ENCODE measurements at places on chromosomes 12 and 14.

DNA sequence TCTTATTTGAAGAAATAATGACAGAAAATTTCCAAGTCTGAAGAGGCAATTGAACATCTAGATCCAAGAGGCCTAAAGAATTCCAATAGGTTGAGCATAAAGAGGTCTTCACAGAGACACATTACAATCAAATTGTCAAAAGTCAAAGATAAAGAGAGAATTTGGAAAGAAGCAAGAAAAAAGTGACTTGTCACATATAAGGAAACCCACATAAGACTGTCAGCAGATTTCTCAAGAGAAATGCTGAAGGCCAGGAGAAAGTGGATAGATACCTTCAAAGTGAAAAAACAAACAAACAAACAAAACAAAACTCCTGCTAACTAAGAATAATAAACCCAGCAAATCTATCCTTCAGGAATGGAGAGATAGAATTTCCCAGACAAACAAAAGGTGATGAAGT, 118.1 kb upstream of the LGR5 start:
- DNase-seq = no peak

GRCh38 chr12:131923260-131923659, 5.8 kb upstream of the PUS1 start:
- DNase-seq = no peak

- DNase-seq = no peak
Observed at GRCh38 chr12:65825183-65825506, 862 bp downstream of the HMGA2 start.

DNA sequence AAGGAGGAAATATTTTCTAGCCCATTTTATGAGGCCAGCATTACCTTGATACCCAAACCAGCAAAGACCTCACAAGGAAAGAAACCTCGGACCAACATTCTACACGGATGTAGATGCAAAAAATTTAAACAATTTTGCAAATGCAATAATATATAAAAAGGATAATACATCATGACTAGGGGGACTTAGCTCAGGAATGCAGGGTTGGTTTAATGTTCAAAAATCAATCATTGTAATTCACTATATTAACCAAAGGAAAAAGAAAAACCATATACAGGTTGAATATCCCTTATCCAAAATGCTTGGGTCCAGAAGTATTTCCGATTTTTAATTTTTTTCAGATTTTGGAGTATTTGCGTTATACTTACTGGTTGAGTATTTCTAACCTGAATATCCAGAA, 33.0 kb downstream of the TPCN1 start:
- no peak for DNase-seq

DNA sequence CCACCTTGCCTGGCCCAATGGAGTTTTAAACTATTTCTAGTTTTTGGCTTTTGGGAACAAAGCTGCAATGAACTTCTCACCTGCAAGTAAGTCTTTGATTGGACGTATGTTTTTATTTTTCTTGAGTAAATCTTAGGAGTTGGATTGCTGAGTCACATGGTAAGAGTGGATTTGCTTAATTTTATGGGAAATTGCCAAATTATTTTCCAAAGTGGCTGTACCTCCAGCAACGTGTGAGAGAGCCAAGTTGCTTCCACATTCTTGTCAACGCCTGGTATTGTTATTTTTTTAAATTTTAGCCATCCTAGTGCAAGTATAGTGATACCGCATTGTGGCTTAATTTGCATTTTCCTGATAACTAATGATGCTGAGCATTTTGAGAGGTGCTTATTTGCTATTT, 136.6 kb downstream of the LMNTD1 start:
- no peak for DNase-seq

DNA sequence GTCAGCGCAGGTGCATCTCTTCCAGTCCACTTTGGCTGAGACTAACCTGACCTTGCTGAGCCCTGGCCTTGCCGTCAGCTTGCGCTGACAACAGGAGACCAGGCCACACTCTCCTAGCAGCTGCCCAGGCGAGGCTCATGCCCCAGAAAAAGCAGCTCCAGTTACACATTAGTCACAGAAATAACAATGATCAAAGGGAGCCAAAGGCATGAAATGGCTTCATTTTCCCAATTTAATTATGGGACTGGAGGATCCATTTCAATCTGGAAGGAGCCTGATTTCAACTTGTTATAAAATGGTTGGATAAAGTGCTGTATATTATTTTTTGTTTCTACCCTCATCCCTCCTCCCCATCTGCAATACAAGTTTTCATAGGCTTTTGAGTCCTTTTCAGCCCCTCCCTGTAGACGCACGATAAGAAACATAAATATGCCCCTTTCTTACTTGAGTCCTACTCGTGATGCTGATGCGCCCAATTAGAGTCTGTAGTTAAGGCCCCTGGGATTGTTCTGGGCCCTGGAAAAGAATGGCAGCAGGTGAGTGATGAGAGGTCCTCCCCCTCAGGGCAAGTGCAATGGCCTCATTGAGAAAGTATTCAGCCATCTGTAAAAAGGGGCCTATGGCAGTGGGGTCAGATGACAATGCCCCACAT, 376.0 kb downstream of the C12orf75 start:
- no peak for DNase-seq

GRCh38 chr14:105925615-105926372, 399.4 kb downstream of the TMEM121 start:
- DNase-seq = no peak

DNA sequence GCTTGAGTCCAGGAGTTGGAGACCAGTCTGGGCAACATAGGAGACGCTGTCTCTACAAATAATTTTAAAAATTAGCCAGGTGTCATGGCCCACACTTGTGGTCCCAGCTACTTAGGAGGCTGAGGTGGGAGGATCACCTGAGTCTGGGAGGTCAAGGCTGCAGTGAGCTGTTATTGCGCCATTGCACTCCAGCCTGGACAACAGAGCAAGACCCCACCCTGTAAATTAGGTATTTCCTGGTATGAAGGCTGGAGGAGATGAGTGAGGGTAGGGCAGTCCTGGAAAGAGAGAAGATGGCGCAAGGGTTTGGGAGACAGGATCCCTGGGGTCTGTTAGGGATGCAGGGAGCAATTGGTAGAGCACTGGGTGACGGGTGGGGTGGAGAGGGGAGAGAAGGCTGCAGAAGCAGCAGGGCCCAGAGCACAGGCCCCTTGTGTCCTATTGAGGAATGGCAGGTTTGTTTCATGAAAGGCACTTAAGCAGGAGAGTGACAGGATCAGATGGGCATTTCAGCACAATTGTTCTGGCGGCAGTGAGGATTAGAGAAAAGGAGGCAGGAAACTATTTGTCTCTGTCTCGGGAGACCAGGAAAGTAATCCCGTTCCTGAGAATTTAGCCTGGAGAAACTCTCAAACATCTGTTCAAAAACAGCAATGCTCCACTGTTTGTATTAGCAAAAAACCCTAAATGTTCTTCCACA, 47.2 kb upstream of the KTN1 start:
- DNase-seq = no peak

- no peak for DNase-seq
Observed at GRCh38 chr12:59570145-59570544, 25.7 kb upstream of the SLC16A7 start.

- DNase-seq = no peak
Observed at GRCh38 chr12:97877404-97877803, 414.8 kb downstream of the RMST start.

DNA sequence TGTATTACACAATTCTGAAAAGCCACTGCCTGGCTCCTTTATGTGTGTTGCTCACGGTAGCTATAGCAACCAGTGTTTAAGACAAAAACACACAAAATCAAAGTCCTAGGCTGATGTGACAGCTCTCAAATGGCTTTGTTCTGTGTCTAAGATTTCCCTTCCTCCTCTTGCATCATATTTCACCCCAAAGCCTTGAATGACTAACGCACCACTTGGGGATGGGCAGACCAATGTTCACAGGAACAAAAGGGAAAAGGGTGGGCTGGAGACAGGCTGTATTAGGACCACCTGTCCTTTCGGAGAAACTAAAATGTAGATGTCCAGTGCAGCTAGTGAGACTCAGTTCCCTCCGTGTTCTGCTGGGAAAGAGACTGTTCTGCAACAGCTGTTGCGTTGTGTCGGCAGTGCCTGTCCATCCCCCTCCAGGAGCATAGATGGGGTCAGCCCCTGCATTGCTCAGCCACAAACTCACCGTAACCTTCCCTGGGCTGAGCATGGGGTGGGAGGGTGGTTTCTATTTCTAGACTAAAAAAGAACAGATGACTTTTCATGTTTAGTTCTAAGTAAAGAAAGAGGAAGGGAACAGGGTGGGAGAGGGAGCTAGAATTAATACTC, 26.8 kb upstream of the DAAM1 start:
- no peak for DNase-seq

- no peak for DNase-seq
Observed at GRCh38 chr12:91610561-91610960, 427.9 kb upstream of the DCN start.

DNA sequence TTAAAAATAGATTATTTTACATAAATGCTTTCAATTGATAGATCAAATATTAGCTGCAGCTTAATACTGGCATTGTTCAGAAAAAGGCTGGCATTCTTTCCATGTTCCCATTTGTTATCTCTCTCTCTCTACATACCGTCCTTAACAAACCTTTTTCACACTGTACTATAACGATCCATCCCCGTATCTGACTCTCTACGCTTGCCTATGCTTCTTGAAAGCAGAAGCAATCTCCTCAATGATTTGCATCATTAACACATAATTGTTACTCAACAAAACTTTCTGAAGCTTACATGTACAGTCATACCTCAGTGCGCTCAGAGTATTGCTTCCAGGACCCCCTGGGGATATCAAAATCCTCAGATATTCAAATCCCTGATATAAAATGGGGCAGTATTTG, 89.7 kb downstream of the TMTC1 start:
- no peak for DNase-seq

GRCh38 chr14:74469548-74470518, 23.3 kb downstream of the NPC2 start:
- DNase-seq = no peak

DNA sequence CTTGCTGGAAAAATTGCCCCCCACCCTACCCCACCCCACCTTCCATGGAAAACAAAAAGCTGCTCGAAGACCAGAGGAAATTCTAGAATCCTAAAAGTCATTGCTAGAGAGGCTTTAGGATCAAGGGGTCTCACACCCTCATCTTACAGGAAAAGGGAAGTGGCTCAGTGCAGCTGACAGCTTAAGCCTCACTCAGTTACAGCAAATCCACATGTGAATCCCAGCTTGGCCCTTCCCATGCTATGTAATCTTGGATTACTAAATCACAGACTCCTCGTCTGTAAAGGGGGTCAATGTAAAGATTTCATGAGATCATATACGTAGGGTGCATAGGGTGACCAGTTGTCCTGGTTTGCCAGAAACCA, 25.9 kb downstream of the CMKLR1 start:
- DNase-seq = no peak

- DNase-seq = no peak
Observed at GRCh38 chr14:45048385-45048784, 35.5 kb upstream of the PRPF39 start.

GRCh38 chr14:104252256-104253215, 114.1 kb downstream of the KIF26A start:
- no peak for DNase-seq

- no peak for DNase-seq
Observed at GRCh38 chr12:124524231-124524925, 43.0 kb downstream of the NCOR2 start.

DNA sequence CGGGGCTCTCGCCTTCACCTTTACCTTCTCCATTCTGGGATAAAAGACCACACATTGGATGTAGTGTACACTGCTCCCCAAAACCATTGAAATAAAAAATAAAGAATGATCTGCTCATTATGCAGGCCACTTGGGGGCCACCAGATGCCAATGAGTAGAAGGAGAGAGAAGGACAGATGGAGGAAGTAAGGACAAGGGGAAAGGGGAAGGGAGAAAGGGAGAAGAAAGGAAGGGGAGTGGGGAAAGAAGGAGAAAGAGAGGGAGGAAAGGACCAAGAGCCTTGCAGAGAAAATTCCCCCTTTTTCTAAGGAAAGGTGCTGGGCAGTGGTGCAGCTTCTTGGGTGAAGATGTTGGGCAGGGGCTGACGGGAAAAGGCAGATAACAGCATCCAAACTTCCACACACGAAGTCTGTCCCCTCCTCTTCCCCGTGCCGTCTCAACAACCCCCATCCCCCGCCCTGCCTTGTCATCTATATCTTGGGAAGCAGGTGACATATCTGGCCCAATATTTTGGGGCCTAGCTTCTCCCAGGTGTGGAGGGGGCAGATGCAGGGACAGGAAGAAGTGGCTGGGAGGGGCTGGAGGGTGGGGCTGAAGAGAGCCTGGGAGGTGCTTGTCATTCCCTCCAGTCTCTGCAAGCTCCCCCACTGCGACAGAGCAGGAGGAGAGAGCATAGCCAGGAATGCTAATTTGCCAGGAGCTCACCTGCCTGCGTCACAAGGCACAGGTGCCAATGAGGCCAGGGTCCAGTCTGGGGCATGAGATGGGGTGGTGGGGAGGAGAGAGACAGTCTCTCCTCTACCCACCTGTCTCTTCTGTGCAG, 107.5 kb downstream of the SINHCAF start:
- DNase-seq = no peak

- DNase-seq = no peak
Observed at GRCh38 chr14:33799705-33800570, 150.9 kb downstream of the EGLN3 start.

DNA sequence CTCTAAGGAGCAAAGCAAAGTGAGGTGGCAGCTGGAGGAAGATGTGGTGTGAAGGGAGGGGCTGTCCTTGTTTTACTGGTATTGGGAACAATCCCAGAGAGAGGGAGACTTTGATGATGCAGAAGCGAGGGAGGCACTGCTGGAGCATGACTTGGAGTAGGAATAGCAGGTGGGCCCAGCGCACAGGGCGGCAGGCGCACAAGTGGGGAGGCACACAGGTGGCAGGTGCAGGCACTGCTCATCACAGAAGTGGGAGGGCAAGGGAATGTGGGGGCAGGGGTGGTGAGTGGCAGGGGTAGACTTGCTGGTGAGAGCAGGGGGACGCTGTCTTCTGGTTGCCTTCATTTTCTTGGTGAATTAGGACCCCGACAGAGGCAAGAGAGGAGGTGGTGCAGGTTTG, 11.5 kb upstream of the IFI27 start:
- no peak for DNase-seq

- no peak for DNase-seq
Observed at GRCh38 chr14:33229269-33229929, 290.7 kb downstream of the NPAS3 start.

DNA sequence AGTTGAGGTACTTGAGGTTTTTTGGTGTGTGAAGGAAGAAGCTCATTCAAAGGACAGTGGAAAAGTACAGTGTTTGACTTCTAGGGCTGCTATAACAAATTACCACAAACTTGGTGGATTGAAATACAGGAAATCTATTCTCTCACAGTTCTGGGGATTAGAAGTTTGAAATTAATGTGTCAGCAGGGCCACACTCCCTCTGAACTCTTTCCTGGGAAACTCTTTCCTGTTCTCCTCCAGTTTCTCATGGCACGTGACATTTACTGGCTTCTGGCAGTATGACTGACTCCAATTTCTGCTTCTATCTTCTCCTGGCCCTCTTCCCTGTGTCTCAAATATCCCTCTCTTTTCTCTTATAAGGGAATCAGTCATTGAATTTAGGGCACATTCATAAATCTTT, 160.2 kb downstream of the CCDC91 start:
- DNase-seq = no peak

All from thoracic aorta (tissue), 2 donors.